ENCODE measurements at places on chromosomes 4 and X.

GRCh38 chrX:77298296-77298695 lies 148.9 kb upstream of the FGF16 start:
- no peak for DNase-seq

- no peak for DNase-seq
Measured at GRCh38 chrX:152958047-152958446, 35.9 kb downstream of the PNMA5 start.

- no peak for DNase-seq
Measured at GRCh38 chrX:25737540-25737939, 400.6 kb upstream of the MAGEB18 start.

DNA sequence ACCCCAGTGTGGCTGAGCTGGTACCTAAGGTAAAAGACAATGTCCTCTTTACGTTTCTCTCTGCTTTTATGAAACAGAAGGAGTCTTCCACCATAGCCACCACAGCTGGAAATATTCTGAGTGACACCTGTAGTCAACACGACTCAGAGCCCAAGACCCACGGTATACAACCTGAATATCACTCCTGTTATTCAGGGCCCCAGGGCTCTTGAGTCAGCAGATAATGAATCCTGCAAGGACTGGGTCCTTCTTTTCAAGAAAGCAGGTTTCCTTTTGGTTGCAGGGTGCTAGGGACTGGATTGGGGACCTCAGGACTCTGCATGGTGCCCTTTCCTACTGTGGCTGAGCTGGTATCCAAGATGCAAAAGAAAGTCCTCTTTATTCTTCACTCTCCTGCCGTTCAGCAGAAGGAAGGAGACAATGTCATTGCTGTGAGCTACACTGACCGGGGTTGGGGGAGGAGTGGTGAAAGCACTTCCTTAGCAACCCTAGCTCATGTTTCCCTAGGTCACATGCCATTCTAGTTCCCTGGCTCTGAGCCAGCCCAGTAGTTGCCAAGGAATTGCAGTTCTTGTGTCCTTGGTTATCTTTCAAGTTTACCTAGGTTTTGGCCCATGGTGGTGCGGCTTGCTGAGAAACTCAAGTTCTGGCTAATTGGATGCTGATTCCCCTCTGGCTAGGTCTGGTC lies 23.7 kb upstream of the UNC5C start:
- no peak for DNase-seq

DNA sequence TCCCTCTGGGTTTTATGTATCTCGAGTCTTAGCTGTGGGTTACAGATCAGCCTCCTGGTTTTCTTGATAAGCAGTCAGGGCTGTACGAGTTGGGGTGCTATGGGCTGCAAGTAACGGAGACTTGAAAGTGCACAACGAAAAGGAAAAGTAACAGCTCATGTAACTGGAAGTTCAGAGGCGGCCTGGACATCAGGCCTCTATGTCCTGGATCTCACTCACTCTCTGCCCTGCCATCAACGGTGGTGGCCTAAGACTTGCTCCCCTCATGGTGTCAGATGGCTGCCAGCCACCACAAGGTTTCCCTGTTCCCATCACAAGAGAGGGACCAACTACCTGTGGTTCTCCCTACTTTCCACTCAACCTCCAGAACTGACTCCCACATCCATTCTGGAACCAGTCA lies 4.8 kb downstream of the PPP2R2C start:
- no peak for DNase-seq

DNA sequence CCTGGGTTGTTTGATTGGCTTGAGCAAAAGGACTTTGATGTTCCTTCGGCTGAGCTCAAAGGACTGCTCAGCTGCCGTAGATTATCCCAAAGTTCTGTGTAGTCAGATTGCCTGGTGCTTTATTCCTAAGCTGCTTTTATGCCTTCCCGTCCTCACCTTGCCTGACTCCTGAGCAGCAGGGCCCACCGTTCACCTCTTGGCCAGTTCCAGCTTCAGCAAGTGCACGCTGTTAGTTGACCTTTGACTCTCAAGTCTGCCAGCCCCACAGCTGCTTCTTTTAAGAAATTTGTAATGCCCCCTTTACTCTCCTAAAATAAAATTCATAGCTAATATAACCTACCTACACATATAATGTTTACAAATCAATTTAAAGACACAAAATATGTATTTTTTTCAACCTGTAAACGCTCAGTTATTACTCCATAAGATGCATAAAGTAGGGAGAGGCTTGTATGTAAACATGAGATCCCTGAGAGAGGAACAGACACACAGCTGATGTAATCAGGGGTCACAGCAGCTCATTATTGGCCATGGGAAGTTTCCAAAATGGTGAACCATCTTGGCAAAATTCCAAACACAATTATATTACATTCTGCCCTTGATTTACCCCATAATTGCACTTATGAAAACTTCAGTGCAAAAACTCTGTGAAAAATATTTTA lies 28.6 kb downstream of the UCHL1 start:
- no peak for DNase-seq

GRCh38 chrX:43165343-43165920 lies 387.5 kb upstream of the PPP1R2C start:
- no peak for DNase-seq

- no peak for DNase-seq
Measured at GRCh38 chr4:116539744-116540143, 545.6 kb downstream of the TRAM1L1 start.

DNA sequence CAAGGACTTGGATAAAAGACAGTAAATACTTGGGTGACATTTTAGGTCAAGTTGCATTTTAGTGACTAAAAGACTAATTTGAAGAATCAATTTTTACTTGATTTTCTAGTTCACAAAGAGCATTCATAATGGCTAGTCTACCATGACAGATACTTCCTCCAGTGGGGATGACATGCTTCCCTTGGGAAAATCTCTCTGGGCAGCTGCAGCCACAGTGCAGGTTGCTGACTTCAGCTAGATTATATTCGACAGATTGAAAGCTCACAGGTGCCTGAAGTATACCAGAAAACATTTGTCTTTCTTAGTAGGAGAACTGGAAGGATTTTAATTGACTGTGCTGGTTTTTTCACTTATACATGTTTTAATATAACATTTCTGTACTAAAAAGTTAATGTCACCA lies 209.6 kb upstream of the MAGEB2 start:
- no peak for DNase-seq

GRCh38 chr4:158913766-158914165 lies 144.9 kb downstream of the FNIP2 start:
- no peak for DNase-seq

- DNase-seq = no peak
Measured at GRCh38 chrX:41445171-41445570, 2.0 kb upstream of the NYX start.

- DNase-seq = no peak
Measured at GRCh38 chr4:12447451-12447850, 1018.8 kb upstream of the HS3ST1 start.

GRCh38 chr4:87339440-87339839 lies 16.8 kb upstream of the HSD17B13 start:
- no peak for DNase-seq

DNA sequence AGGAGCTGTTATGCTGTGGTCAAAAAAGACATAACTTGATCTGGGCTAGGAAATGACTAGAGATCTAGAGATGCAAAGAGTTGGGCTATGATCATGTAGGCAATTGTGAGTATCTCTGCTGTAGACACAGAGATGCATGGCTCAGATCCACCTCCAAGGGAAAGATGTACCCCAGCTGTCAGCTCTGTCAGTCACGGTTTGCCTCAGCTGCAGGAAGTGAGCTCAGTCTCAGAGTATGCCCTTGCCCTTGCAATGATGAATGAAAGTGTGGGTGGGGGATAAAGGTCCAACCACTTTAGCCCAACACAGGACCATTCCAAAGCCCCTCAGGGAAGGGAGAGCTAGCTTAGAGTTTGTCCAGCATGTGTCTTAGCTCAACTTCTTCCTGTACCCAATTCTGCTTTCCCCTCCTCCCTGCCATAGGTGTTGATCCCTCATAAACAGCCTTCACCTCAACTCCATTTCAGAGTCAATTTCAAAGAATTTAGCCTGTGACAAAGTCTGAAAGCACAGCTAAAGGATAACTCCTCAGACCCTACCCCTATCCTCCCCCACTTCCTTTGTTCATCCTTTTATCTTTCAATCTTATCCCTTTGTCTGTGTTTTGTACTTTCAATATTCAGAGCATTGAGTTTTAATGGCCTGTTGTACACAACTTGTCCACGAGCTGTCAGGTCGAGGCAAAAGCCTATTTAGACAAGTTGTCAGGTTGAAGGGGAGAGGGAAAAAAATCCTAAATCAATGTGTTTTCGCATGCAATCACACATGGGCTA lies 90.6 kb downstream of the MID1IP1 start:
- DNase-seq = no peak

DNA sequence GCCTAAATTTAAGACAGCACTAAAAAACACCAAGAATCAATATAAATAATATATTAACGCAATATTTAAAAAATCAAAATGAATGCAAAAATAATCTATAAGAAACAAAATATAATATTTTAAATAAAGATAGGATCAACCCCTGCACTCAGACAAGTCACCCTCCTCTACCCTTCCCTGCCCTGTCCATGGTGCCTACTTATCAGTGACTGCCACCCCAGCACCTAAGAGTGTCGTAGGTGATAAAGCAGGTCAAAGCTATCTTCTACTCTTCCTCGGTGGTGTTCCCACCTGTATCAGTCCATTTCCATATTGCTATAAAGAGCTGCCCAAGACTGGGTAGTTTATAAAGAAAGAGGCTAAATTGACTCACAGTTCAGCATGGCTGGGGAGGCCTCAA lies 251.9 kb downstream of the STIM2 start:
- DNase-seq = no peak

GRCh38 chrX:39907964-39908661 lies 189.6 kb downstream of the BCOR start:
- DNase-seq = peak; percentile 72

DNA sequence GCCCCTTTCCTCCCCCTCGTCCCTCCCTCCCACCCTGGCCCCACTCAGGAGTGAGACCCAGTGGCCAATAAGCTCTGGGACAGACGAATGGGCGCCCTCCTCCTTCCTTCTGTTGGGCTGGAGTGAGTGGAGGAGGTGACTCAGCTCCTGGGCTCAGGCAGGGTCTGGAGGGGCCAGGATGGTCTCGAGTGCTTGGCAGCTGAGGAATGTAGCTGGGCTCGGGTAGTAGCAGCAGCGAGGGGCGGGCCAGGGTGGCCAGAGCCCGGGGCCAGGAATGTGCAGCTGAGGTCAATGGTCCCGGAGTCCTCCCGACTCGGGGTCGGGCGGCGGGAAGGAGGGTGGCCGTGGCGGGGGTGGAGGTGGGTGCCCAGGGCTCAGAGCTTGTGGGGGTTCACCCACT lies 15.0 kb downstream of the G6PD start:
- DNase-seq = no peak

DNA sequence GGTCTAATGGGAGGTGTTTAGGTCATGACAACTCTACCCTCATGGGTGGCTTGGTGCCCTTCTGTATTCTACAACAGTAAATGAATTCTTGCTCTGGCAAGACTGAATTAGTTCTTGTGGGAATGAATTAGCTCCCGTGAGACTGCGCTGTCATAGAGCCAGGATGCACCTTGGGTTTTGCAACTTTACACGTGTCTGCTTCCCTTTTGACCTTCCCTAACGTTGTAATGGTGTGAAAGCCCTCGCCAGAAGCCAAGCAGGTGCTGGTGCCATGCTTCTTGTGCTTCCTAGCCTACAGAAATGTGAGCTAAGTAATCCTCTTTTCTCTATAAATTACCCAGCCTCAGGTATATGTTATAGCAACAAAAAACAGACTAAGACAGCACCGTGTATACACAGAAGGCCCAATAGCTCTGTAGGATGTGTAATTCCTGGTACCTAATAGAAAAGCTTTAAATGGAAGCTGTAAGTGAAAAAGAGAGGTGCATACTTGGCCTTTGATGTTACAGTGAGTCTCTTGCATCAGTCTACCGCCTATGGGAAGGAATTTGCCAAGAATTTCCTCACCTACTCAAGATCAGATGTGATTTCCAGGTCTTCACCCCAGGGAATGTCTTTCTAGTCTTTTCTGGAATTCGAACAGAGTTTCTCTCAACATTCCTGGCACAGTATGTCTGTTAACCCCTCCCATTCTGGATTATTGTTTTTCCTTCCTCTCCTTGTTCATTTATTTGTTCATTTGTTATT lies 3.2 kb upstream of the ENPEP start:
- DNase-seq = no peak

- DNase-seq = no peak
Measured at GRCh38 chr4:46994007-46994405, 625 bp upstream of the GABRA4 start.

GRCh38 chr4:111879539-111879938 lies 265.7 kb upstream of the FAM241A start:
- no peak for DNase-seq

Data from amniotic stem cell (primary cell).